Caco-2 (cell line): ENCODE measurements at places on chromosomes 5 and 9. TPM values are rescaled to one million over a fixed set of nuclear protein-coding genes. Genes with fewer than 3 reads are reported as not detected.

SPATA31C1 gene
- not detected in 2 replicates for total RNA-seq

PPP2CA gene
- 202 and 224 TPM in 2 replicates for total RNA-seq

GRK6 gene
- total RNA-seq = 64.4 and 71.9 TPM in 2 replicates

ENTPD2 gene
- total RNA-seq = 2.9 and 3.4 TPM in 2 replicates

LURAP1L gene
- 0.58 TPM in 1 of 2 replicates, not detected in the other for total RNA-seq

ZFP37 gene
- not detected in 2 replicates for total RNA-seq

SLC2A6 gene
- 7.1 and 8.4 TPM in 2 replicates for total RNA-seq

PCDHGA7 gene
- total RNA-seq = 0.09 and 0.43 TPM in 2 replicates

NR5A1 gene
- total RNA-seq = 0.09 TPM in 1 of 2 replicates, not detected in the other

SLC36A2 gene
- total RNA-seq = not detected in 2 replicates

RFESD gene
- 1.6 and 2.4 TPM in 2 replicates for total RNA-seq

IL4 gene
- not detected in 2 replicates for total RNA-seq

PFN3 gene
- total RNA-seq = not detected in 2 replicates

ZNF883 gene
- not detected in 2 replicates for total RNA-seq

ZNF346 gene
- 24.2 and 29.3 TPM in 2 replicates for total RNA-seq

BDP1 gene
- 27.5 and 30.5 TPM in 2 replicates for total RNA-seq

LSM11 gene
- 6.8 and 7.7 TPM in 2 replicates for total RNA-seq

CDC20B gene
- not detected in 2 replicates for total RNA-seq

CCDC107 gene
- 11.8 and 12.1 TPM in 2 replicates for total RNA-seq

RNF180 gene
- total RNA-seq = 0.23 and 0.61 TPM in 2 replicates

LHX6 gene
- total RNA-seq = 6.1 and 7.6 TPM in 2 replicates

HSPA5 gene
- 287 and 288 TPM in 2 replicates for total RNA-seq

RLN2 gene
- total RNA-seq = 1.9 and 3.4 TPM in 2 replicates

FTMT gene
- total RNA-seq = not detected in 2 replicates

EQTN gene
- total RNA-seq = not detected in 2 replicates

LECT2 gene
- total RNA-seq = 0.51 and 0.70 TPM in 2 replicates

CAMLG gene
- 26.6 and 30.9 TPM in 2 replicates for total RNA-seq

PTPN3 gene
- total RNA-seq = 12.1 and 12.4 TPM in 2 replicates

PRLR gene
- total RNA-seq = 1.6 and 2.3 TPM in 2 replicates

GLRA1 gene
- not detected in 2 replicates for total RNA-seq

EGFL7 gene
- total RNA-seq = 30.2 and 30.4 TPM in 2 replicates
